ENCODE measurements at places on chromosomes 3 and 15. TPM values are rescaled to one million over a fixed set of nuclear protein-coding genes. Genes with fewer than 3 reads are reported as not detected.

GRCh38 chr3:129046732-129047552 is 13.6 kb upstream of the GP9 start:
- no peak for DNase-seq

DNA sequence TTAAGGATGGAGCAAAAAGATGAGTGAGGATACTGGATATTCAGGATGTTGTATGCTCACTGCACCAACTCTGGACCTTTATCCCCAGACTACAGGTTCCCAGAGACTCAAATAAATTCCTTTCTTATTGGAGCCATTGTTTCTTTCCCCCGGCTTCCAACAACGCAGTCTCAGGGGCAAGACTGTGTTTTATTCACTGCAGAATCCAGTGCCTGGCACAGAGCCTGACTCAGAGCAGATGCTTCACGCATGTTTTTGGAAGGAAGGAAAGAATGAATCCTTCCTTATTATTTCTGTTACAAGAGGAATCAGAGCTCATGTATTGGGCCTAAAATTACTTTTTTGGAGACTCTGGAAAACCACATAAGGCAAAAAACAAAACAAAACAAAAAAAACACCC is 96.0 kb upstream of the VGLL4 start:
- DNase-seq: no peak

DNA sequence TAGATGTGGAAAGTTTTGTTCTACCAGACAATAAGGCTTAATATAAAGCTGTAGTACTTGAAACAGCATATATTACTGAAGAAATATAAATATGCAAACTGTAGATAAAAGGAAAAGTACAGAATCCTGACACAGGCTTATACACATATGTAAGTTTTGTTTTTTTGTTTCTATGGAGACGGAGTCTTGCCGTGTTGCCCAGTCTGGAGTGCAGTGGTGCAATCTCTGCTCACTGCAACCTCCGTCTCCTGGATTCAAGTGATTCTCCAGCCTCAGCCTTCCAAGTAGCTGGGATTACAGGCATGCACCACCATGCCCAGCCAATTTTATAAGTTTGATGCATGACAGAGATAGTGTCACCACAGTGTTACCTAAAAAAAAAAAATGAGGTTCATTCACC is 29.1 kb upstream of the ZNF445 start:
- no peak for DNase-seq

DNA sequence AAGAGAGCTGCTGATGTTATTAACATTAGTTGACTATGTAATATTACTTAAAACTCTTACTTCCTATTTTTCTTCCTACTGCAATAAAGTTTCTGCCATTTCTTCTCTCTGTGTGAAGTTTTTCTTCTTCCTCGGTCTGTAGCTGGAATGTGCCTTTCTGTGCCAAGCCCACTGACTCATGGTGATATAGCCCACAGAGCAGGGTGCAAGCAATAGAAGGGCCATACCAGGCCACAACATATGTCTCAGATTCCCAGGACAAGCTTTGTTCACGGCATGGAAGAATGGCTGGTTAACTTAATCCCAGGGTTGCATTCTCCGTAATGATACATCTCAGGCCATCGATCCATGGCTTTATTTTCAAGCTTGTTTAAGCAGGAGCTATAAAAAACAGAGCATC is 815.3 kb downstream of the TUSC7 start:
- no peak for DNase-seq

ITPKA gene
- 1.6 TPM for total RNA-seq

STAC gene
- total RNA-seq: 0.32 TPM

DNA sequence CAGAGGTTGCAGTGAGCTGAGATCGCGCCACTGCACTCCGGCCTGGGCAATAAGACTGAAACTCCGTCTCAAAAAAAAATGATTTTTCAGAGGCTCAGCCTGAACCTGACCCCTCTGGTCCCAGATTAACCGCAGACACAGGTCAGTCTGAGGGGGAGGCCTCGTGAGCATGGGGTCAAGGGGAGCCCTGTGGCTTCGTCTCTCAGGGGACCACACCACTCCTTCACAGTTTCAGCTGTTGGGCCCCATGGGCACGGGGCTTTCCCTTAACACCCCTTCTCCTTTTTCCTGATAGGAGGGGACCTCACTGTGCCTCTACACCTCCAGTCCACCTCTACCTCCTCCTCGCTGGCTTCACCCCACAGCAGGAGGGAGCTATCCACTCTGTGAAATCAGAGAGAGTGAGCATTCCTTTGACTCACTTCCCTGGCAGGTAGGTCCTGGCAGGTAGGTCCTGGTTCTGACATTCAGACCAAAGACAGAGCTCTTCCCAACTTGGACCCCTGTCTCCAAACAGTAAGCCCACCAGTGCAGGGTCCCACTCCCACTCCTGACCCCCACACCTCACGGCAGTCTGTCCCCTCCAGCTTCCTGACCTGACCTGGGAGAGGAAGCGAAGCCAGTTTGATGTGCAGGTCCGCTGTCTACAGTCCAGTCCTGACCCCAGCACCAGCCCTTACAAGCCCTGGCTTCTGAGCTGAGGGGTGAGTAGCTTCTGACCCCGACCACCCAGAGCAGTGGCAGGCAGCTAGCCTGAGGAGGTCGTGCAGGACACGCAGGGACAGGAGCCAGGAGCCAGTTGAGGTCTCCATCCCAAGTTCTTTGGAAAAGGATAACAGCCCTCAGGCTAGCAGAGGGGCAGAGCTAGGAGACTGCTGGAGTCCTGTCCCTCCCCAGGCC is 9.0 kb downstream of the RRP9 start:
- no peak for DNase-seq

UBA7 gene
- 48.0 TPM for total RNA-seq

Data from fibroblast of villous mesenchyme (primary cell).